ENCODE measurements at places on chromosomes 4 and X.

GRCh38 chrX:16718824-16719333 lies 533 bp upstream of the SYAP1 start:
- DNase-seq: no peak

GRCh38 chrX:15150586-15150985 lies 119.3 kb downstream of the ASB9 start:
- DNase-seq: no peak

DNA sequence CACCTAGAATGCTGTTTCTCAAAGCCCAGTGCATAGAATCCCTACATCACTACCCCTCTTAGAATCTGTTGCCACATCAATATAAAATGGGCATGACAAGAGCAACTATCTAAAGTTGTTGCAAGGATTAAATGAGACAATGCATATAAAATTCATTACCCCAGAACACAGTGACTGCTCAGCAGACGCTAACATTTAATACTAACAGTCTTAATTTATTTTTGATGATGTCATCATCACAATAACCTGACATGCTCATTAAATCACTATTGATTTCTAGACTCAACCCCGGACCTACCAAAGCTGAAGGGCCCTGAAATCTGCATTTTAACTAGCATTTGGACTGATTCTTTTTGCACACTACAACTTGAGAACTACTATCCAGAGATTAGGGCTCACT lies 3.9 kb downstream of the ARSJ start:
- no peak for DNase-seq

GRCh38 chr4:76748649-76749048 lies 149.3 kb downstream of the SOWAHB start:
- DNase-seq: no peak

Measured in AG09319 (cell line).